OCI-LY7 (cell line): ENCODE measurements at places on chromosomes 16 and 17. TPM values are rescaled to one million over a fixed set of nuclear protein-coding genes. Genes with fewer than 3 reads are reported as not detected.

GRCh38 chr17:46983782-46984181 lies 4.7 kb upstream of the RPRML start:
- no peak for DNase-seq

DNA sequence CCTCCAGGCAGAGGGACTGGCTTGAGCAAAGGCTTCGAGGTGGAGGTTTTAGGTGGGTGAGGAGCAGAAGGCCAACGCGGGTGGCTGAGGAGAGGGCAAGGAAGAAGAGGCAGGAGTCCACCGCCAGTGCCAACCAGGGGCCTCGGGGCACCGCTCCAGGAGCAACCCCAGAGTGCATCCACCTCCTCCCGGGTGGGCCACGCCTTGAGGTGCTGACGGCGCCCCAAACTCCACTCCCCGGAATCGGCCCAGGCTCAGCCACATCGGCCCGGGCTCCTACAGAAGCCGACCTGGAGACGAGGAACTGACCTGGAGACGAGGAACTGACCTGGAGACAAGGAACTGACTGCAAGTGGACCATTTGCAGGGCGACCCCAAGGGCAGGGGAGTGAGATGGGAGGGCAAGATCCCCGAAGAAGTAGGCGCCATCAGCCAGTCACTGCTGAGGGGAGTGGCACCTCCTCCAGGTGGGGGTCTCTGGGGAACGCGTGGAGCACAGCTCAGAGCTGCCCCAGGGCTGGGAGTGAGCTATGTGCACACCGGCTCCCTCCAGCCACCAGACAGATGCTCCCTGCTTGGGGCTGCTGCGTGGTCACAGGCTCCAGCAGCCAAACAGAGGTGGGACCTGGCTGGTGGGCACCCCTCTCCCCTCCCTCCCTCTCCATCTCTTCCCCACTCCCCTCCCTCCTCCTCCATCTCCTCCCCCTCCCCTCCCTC lies 29.2 kb upstream of the CBFA2T3 start:
- DNase-seq = no peak

HSF5 gene
- total RNA-seq = not detected in 2 replicates

DNA sequence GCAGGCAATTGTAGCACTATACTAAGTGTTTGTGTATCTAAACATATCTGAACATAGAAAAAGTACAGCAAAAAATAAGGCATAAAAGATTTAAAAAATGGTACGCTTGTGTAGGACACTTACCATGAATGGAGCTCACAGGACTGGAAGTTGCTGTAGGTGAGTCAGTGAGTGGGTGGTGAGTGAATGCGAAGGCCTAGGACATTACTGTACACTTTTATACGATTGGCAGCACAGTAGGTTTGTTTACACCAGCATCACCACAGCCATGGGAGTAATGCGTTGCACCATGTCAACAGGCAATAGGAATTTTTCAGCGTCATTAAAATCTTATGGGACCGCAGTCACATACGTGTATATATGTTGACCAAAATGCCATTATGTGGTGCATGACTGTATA lies 45.6 kb downstream of the DNAH9 start:
- no peak for DNase-seq

- DNase-seq = no peak
Measured at GRCh38 chr17:81112450-81112849, 52.9 kb upstream of the PVALEF start.

DNA sequence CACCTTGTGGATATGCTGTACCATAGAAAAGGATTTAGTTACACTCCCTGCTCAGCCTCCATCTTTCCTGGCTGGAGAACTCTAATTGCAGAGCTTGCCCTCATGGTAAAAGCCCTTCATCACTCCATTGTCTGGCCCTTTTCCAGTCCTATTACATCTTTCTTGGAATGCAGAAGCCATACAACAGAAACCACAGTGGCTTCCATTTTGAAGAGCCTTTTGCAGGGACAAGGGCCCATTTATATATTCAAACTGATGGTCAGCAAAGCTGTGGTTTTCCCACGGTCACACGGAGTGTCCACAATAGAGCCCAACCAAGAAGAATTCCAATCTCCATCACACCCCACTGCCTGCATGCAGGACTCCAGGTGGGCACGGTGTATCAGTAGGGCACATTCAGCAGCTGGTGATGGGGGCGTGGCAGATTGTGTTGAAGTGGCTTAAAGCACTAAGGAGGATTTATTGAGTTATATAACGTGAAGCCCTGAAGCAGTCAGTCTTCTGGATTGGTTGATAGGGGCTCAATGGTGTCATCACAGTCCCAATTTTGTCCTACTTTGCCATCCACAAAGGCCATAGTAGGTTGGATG lies 20.3 kb downstream of the COPRS start:
- no peak for DNase-seq

- no peak for DNase-seq
Measured at GRCh38 chr16:65532258-65532657, 410.4 kb upstream of the CDH11 start.

GRCh38 chr16:18969050-18969854 lies 14.5 kb upstream of the TMC7 start:
- peak; percentile 73 for DNase-seq

DCXR gene
- total RNA-seq = 132 and 138 TPM in 2 replicates

DNA sequence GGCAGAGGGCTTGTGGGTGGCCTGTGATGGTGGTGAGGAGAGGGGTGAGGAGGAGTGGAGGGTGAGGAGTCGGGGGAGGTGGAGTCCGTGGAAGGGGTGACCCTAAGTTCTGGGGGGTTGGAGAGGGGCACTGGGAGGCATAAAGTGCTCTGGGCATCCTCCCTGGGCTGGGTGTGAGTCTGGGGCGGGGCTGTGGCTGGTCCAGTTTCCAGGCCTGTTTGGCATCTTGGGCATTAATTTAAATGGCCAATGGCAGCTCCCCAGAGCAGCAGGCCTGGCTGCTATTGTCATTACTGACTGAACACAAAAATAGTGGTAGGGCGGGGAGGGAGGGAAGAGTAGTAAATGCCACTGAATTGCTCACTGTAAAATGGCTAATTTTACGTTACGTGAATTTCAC lies 7.7 kb upstream of the ARHGAP23 start:
- no peak for DNase-seq

CORO6 gene
- total RNA-seq = 6.2 and 7.5 TPM in 2 replicates

GRCh38 chr17:47816111-47816735 lies 5.4 kb downstream of the OSBPL7 start:
- DNase-seq = no peak

DNA sequence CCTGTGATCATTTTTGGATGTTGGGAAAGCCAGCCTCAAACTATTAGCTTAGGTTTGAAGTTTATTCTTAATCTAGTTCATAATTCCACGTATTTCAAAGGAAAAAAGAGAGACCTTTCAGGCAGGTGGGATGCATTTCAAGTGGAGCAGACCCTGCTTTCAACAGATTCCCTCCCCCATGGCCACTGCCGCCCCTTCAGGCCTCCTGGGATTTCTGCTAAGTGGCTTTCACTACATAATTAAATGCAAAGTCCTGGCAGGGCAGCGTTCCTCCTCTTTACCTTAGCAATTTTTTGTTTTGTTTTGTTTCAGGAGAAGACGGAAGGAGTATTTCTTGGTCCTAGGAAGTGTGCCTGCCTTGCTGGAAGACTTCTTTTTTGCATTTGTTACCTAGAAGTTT lies 36.6 kb downstream of the MAF start:
- DNase-seq = no peak

DNA sequence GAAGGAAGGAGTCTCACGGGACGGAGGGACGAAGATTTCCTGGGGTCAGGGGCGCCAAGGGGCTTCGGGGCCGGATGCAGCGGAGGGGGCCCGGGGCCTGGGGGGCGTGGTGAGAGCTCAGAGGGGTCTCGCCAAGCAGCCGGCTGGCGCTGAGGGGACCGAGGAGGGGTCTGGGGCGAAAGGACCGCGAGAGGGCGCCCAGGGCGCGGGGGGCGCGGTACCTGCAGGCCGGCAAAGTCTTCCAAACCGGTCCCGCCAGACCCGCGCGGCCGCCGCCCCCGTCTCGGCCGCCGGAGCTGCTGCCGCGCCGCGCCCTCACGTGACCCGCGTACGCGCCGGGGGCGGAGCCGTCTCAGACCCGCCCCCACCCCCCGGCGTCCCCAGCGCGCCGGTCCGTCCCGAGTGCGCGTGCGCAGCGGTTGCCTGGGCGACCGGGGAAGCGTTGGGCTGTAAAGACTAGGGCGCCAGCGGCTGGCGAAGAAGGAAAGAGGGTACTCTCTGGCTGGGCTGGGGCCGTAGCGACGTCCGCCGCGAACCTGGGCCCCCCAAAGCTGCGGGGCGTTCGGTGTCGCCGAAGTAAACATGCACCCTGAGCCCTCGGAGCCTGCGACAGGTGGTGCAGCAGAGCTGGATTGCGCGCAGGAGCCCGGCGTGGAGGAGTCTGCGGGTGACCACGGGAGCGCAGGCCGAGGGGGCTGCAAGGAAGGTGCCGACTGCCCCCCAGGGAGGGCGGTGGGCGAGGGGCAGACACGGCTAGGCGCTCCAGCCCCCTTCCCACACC lies at the start of the genes DNAAF1 and HSDL1:
Gene DNAAF1, plus strand, starts transcription at position 450 of the 781 bp plus-strand sequence. Its CDS starts 133 bp downstream, at position 583.
Gene HSDL1, minus strand, starts transcription at position 319 of the 781 bp plus-strand sequence. CDS start 13,856 bp downstream, outside the sequence.
- DNase-seq = peak; percentile 92

GRCh38 chr16:66850115-66850815 lies 6.1 kb downstream of the CA7 start:
- DNase-seq = no peak

DNA sequence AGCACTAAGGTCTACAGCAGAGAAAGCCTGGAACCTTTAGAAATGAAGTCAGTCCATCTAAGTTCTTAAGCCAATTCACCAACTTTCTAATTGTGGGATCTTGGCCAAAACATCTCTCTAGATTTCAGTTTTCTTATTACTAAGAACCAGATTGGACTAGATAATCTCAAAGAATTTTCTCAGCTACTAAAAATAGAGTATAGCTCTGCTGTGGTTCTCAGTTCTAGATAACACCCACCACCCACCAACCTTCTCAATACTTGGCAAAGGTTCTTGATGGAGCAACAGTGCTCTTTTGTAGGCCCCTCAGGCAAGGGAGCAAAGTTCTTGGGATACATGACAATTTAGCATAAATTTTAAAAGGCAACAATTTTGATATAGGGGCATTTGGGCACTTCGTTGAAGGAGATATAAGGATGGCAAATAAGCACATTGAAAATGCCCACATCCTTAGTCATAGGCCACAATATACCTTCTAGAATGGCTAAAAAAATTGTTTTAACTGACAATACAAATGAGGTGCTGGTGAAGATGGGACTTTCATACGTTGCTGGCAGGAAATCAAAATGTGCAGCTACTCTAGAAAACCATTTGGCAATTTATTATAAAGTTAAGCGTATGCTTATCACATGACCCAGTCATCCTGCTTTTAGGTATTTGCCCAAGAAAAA lies 74.4 kb upstream of the TMEM132E start:
- no peak for DNase-seq

SLC6A4 gene
- total RNA-seq = not detected in 2 replicates

OR3A3 gene
- total RNA-seq = not detected in 2 replicates

DNA sequence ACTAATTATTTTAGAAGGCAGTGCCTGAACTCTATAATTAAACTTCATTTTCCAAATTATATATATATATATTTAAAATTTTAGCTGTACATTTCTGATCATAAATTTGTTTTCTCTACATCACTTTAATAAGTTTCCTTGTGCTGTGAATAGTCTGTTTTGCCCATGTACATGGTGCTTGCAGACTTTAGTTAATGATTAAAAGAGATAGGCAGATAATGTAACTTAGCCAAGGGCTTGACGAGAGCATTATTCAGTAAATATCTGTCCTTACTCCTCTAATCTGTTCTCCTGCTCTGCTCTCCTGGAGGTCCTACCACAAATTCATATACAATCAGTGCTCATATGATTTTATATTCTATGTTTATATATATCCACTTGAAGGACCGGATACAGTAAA lies 595.2 kb upstream of the KIF2B start:
- DNase-seq = no peak

DNA sequence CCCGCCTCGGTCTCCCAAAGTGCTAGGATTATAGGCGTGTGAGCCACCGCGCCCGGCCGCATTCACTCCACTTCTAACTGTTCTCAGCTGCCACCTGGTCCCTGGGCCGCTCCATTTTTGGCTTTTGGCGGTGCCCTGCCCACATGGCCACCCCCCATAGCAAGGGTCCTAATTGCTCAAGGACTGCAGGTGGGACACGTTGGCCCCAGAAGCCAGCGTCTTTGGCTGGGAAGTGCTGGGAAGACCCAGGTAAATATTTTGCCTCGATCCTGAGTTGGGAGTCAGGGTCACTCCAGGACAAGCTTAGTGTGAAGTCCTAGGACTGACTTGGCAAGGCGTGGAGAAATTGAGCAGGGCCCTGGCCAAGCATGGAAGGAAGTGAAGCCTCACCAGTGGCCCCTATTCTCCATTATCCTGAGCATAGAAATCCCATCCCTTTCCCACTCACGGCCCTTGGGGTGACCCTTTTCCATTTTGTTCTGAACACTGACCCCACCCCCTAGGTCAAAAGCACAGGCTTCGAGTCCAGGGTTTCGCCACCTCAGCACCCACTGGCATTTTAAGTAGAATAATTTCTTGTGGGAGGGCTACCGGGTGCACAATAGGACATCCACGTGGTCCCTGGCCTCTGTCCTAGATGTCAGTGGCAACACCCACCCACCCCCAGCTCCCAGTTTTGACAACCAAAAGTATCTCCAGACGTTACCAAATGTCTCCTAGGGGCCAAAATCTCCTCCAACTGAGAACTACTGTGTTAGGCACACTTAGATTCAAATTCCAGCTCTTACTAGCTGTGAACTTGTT lies 5.9 kb upstream of the WDR81 start:
- no peak for DNase-seq

- DNase-seq = no peak
Measured at GRCh38 chr17:58664302-58664701, 27.5 kb downstream of the TEX14 start.

AATK gene
- total RNA-seq = not detected in 2 replicates

DECR2 gene
- total RNA-seq = 14.4 and 15.9 TPM in 2 replicates

WNK4 gene
- total RNA-seq = 8.3 and 10.9 TPM in 2 replicates

DNA sequence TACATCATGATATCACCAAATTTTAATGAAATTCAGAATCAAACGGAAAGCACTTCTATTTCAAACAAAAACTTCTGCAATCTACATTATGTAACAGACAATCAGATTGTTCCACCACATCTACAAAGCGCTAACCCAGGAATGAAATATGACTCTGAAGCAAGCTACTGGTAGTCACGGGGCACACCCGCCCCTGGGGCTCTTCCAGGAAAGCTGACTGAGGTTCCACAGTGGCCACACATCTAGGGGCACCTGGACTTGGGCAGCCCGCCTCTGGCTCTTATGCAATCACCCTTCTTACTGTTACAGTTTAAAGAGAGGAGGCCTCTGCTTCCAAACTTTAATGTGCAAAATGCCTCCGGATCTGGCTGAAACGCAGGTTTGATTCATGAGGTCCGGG lies 27.5 kb downstream of the ZCCHC14 start:
- no peak for DNase-seq

- DNase-seq = no peak
Measured at GRCh38 chr16:19696328-19696727, 21.7 kb downstream of the KNOP1 start.

SLFN13 gene
- total RNA-seq = not detected in 2 replicates

GRCh38 chr16:86406056-86406455 lies 104.3 kb upstream of the FOXF1 start:
- DNase-seq = no peak

EPX gene
- not detected in 2 replicates for total RNA-seq

GRCh38 chr16:30018731-30019158 lies 4.3 kb upstream of the C16orf92 start:
- no peak for DNase-seq

EDC4 gene
- total RNA-seq = 86.6 and 100 TPM in 2 replicates

ST6GALNAC1 gene
- not detected in 2 replicates for total RNA-seq

GRCh38 chr16:88840600-88841215 lies 16.0 kb downstream of the GALNS start:
- DNase-seq = no peak
